ENCODE measurements at places on chromosomes 4 and X.
A peak's percentile ranks its signal among the peaks of the same experiment; 100 is the strongest.

DNA sequence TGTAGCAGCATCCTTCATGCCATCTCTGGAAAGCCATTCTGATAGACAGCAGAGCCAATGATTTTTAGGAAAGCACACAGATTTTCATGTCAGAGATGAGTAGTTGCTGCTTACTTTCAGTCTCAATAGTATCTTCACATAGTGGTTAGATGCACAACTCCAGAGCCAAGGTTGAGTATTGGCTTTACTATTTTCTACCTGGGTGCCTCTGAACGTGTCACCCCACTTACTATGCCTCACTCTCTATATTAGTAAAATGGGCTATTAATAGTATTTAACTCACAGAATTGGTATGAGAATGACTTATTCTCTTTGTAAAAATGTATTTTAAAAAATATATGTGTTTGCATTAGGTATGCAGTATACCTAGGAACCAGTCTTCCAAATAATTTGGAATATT, 108.8 kb upstream of the STIM2 start:
- no peak for DNase-seq

GRCh38 chrX:31227250-31227649, 155.4 kb upstream of the FTHL17 start:
- DNase-seq, result no peak

- DNase-seq, result no peak
Observed at GRCh38 chr4:108272561-108272960, 103.8 kb upstream of the LEF1 start.

- DNase-seq, result no peak
Observed at GRCh38 chr4:89296896-89297295, 10.7 kb downstream of the GPRIN3 start.

DNA sequence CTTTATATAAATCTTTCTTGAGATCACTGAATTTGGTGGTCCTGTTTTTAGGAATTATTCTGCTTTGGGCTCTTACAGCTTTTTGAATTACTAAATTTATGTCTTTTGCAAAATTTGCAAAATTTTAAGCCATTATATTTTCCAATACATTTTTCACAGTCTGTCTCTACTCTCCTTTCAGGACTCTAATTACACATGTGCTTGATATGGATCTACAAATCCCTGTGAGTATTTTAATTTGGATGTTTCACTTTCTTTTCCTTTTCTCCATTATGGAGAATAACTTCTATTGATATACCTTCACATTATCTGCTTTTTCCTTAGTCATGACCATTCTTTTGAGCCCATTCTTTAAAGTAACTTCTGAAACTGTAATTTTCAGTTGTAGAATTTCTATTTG, 315.4 kb downstream of the DCAF12L2 start:
- no peak for DNase-seq

- peak; percentile 69 for DNase-seq
Observed at GRCh38 chr4:128782076-128782715, 27.3 kb upstream of the JADE1 start.

DNA sequence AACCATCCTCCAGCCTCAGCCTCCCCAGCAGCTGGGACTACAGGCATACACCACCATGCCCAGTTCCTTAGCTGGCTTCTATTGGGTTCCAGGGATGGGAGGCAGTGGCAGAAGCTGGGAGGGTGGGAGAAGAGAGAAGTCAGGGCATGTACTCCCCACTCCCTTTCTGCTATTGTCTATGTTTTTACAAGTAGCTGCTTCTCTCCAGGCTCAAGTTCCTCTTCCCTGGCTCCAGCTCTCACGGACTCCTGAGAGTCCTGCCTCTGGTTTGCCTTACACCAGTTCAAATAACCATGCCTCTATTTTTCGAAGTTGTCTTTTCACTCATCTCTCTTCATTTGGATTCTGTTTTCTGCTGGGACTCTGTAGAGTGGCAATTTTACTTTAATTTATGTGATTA, 2.9 kb downstream of the TBC1D9 start:
- no peak for DNase-seq

DNA sequence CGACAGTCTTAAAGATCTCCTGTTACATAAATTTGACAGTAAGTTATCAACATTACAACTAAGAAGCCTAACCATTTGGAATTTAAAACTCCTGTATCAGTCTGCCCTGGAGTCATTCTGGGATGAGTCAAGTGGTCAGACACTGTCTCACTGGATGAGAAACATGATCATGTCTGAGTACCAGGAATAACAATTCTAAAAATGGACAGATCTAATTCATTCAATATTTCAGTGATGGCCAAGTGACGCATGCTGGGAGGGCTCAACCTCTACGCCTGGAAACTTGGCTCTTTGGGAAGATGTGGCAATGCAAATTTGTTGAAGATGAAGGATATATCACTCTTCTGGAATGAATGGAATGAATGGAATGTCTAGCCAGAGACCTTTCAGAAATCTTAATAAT, 1427.2 kb downstream of the STIM2 start:
- DNase-seq, result peak; percentile 1

- DNase-seq, result no peak
Observed at GRCh38 chr4:138226351-138226750, 15.8 kb downstream of the SLC7A11 start.

- DNase-seq, result no peak
Observed at GRCh38 chrX:39165185-39165584, 363.9 kb downstream of the MID1IP1 start.

DNA sequence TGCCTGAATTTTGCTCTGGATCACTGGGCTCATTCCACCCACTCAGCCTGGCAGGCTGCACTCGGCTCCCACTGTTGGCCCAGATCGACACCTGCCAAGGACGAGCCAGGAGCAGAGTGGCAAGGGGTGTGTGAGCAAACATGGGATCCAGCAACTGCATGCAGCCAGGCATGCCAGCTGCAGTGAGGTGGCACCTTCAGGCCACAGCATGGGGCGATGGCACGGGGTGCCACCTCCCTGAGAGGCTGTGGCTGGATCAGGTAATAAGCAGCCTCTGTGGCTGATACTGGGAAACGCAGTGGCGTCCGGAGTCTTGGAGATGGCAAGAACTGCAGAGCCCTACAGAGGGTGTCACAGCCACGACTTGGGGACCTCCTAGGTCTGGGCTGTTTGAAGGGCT, 244.5 kb upstream of the FSTL5 start:
- no peak for DNase-seq

- no peak for DNase-seq
Observed at GRCh38 chr4:78432896-78433295, 118.7 kb upstream of the ANXA3 start.

DNA sequence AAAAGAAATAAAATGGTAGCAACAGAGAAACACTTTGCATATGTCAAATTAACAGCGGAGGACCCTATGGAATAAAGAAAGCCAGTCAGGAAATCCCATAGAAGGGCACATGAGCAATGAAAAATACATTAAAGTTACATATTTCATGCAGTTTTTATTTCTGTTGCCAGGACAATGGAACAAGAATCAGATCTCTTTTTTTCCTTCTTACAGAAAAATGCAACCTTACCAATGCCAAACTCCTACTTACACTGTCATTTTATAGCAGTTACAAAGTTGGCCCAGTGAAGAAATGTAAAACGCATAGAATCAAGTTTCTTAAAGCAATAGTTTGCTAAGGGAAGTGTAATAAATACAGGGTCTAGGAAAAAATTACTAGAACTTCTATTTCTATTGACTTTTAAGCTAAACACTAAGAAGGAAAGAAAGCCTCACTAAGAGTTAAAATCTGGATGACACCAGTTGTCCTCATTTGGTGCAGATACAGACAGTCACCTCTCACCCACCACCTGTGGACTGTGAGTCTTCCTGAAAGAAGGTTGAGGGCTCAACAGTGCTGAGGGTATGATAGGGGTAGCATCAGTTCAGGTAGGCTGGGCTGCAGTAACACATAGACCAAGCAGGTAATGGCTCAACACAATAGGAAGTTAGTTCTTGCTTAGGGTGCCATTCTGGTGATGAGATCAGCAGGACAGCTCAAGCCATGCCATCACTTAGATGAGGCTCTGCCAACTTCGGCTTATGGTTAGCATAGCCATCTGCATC, 224.6 kb downstream of the ANAPC10 start:
- DNase-seq, result no peak

- no peak for DNase-seq
Observed at GRCh38 chr4:83113429-83113786, 1.1 kb downstream of the PLAC8 start.

Data from cerebellar cortex (tissue), 1 donor.